IMR-90 (cell line): ENCODE measurements at places on chromosomes 5 and 9.

- H3K4me1 ChIP-seq: peaks cover 10% of the 10 kb centered on the region
- no peaks in the 10 kb centered on the region for H3K36me3 ChIP-seq
- no peak overlapping the region for H3K4me3 ChIP-seq
- peaks cover 11% of the 10 kb centered on the region for H3K27me3 ChIP-seq
- no peak for DNase-seq
These were observed 260.2 kb downstream of the ARHGAP26 start for GRCh38 chr5:143030349-143030748.

GRCh38 chr9:130610862-130611707 lies 31.7 kb downstream of the FUBP3 start:
- H3K27ac ChIP-seq: no peak overlapping the region
- H3K4me3 ChIP-seq: no peak overlapping the region
- peaks cover 41% of the 10 kb centered on the region for H3K36me3 ChIP-seq
- DNase-seq: peak; percentile 20
- no peaks in the 10 kb centered on the region for H3K27me3 ChIP-seq

DNA sequence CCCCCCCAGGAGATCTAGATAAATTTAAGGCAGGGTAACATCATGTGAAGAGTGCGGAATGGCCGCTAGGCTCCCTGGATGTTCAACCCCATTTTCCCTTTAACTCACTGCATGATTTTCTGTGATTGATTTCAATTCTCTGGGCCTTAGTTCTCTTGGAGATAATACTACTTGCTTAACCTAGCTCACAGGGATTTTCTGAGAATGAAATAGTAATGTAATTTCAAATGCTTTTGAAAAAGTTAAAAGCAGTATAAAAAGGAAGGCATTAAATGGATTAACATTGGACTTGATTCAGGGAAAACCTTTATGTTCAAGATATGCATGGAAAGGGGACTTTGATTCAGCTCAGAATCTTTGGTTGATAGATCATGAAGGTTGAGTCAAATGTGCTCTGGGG lies 90.9 kb downstream of the KIF4B start:
- no peak for DNase-seq
- no peaks in the 10 kb centered on the region; the same call in 1 of the 2 replicates for H3K27me3 ChIP-seq
- no peak overlapping the region for H3K4me3 ChIP-seq
- no peak overlapping the region for H3K27ac ChIP-seq
- H3K36me3 ChIP-seq: no peaks in the 10 kb centered on the region

- no peak for DNase-seq
- no peaks in the 10 kb centered on the region for H3K4me1 ChIP-seq
- H3K36me3 ChIP-seq: peaks cover 81% of the 10 kb centered on the region
- H3K4me3 ChIP-seq: no peak overlapping the region
These were observed 8.1 kb downstream of the HNRNPAB start for GRCh38 chr5:178212241-178213002.

- H3K36me3 ChIP-seq: no peaks in the 10 kb centered on the region
- H3K27ac ChIP-seq: no peak overlapping the region
- no peak for DNase-seq
- no peak overlapping the region for H3K4me3 ChIP-seq
- no peaks in the 10 kb centered on the region for H3K4me1 ChIP-seq
- H3K27me3 ChIP-seq: no peaks in the 10 kb centered on the region
These were observed 466.0 kb upstream of the DAP start for GRCh38 chr5:11227064-11227463.

- no peaks in the 10 kb centered on the region for H3K36me3 ChIP-seq
- peaks cover 5% of the 10 kb centered on the region for H3K4me1 ChIP-seq
- H3K4me3 ChIP-seq: no peak overlapping the region
- no peak for DNase-seq
- no peak overlapping the region for H3K27ac ChIP-seq
These were observed 568.9 kb upstream of the ZNF608 start for GRCh38 chr5:125315306-125315705.

DNA sequence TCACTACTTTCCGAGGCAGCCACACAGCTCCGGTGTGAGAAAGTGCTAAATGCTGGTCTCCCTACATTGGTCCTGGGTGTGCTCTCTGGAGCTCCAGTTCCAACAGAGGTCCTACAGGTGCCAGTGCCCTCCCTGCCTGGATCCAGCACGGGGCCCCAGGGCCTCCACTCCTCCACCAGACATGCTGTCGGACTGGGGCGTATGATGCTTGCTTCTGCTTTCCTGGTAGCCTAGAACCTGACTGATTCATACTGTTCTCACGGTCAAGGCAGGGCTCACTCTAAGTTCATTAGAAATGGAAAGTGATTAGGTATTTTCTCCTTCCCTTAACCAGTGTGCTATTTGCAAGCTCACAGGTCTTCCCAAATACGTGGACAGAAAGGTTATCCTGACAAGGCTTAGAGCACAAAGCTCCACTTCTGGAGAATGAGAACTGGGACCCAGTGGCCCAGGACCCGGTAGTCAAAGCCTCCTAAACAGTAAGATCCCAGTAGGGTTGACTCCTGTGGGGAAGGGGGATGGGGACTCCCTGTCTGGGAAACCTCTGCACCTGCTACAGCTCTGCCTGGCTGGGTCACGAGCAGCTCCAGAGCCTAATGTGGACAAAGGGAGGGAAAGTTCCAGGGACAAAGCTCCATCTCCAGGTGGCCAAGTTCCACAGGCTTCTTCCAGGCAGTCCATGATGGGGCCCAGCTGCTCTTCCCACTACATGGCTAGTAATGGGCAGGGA lies 98.1 kb downstream of the PAX5 start:
- H3K4me3 ChIP-seq: no peak overlapping the region
- H3K27me3 ChIP-seq: peaks cover 29% of the 10 kb centered on the region
- H3K4me1 ChIP-seq: no peaks in the 10 kb centered on the region
- DNase-seq: no peak

DNA sequence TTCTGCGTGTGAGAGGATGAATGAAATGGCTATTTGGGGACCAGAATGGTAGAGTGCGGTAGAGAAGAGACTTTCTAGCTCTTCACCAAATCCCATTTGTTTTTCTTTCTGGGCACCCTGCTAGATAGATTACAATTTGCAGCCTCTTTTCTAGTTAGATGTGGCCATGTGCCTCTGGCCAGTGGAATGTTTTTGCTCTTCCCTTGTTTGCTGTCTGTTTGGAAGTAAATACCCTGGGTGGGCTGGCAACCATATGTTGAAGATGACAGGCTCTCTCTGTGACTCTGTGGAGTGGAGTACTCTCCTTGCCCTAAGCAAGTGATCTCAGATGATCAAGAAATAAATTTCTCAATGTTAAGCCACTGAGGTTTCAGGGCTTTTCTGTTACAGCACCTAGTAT lies 12.9 kb downstream of the GNG10 start:
- no peaks in the 10 kb centered on the region for H3K27me3 ChIP-seq
- no peaks in the 10 kb centered on the region for H3K4me1 ChIP-seq
- DNase-seq: no peak
- no peak overlapping the region for H3K27ac ChIP-seq
- H3K36me3 ChIP-seq: peaks cover 21% of the 10 kb centered on the region
- no peak overlapping the region for H3K4me3 ChIP-seq
